ENCODE measurements at places on chromosomes 3 and 15.
A peak's percentile ranks its signal among the peaks of the same experiment; 100 is the strongest.

DNA sequence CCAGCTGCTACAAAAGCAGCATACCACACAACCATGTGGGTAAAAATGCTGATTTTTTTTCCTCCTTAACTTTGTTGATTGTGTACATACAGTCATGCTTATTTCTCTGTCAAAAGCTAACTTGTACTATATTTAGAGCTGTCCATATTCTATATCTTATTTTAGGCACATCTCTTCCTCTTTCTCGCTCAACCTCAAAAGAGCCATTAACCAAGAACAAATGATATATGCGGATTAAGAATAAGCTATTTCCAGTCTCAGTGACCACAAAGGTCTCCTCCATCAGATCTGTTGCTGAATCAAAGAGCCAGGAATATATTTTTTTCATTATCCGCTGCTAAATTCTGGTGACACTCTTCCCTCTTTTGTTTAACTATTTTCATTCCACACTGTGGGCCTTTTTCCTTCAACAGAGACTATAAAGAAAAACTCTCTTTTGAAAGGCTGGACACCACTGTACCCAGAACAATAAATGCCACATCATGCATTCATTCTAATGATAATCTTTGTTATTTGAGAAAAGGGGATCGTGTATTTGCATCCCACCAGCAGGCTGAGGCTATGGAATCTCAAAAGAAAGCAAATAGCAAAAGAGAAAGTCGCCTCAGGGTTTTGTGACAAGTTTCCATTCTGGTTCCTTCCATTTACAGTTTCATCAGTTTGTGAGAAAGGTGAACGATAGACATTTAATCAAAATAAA is 8.0 kb downstream of the TMEM212 start:
- H3K27me3 ChIP-seq = no peaks in the 10 kb centered on the region
- DNase-seq = no peak
- no peak overlapping the region for H3K27ac ChIP-seq
- H3K4me1 ChIP-seq = no peaks in the 10 kb centered on the region
- H3K36me3 ChIP-seq = no peaks in the 10 kb centered on the region
- H3K4me3 ChIP-seq = no peak overlapping the region

GRCh38 chr3:106688464-106688863 is 688.8 kb upstream of the CCDC54 start:
- H3K4me1 ChIP-seq = no peaks in the 10 kb centered on the region
- H3K36me3 ChIP-seq = no peaks in the 10 kb centered on the region
- H3K27ac ChIP-seq = no peak overlapping the region
- H3K4me3 ChIP-seq = no peak overlapping the region
- no peak for DNase-seq

GRCh38 chr15:60510006-60510405 is 31.1 kb upstream of the ICE2 start:
- no peak for DNase-seq
- no peak overlapping the region for H3K4me3 ChIP-seq
- peaks cover 43% of the 10 kb centered on the region for H3K36me3 ChIP-seq
- no peaks in the 10 kb centered on the region for H3K27me3 ChIP-seq
- H3K4me1 ChIP-seq = no peaks in the 10 kb centered on the region
- no peak overlapping the region for H3K27ac ChIP-seq

GRCh38 chr15:90987561-90988141 is 6.7 kb downstream of the PRC1 start:
- no peak overlapping the region for H3K27ac ChIP-seq
- DNase-seq = no peak
- no peaks in the 10 kb centered on the region for H3K4me1 ChIP-seq

DNA sequence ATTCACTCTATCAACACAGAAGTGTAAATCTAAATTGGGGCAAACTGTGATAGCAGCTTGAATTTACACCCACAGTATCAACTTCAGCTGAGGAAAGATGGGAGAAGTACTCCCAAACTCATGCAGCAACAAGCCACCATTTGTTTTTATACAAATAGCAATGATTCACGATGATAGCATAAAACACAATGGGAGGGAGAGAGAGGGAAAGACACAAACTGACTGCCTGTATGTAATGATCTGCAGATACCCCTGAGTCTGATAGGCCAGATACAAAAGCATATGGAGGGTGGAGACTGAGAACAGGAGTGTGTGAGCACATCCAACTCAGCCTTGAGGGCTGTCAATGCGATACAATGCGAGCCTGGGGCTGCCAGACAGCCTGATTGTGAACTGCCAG is 79.2 kb downstream of the CNTN3 start:
- no peak overlapping the region for H3K27ac ChIP-seq
- H3K4me3 ChIP-seq = no peak overlapping the region
- no peaks in the 10 kb centered on the region for H3K27me3 ChIP-seq
- H3K4me1 ChIP-seq = peaks cover 3% of the 10 kb centered on the region
- no peak for DNase-seq
- H3K36me3 ChIP-seq = no peaks in the 10 kb centered on the region

DNA sequence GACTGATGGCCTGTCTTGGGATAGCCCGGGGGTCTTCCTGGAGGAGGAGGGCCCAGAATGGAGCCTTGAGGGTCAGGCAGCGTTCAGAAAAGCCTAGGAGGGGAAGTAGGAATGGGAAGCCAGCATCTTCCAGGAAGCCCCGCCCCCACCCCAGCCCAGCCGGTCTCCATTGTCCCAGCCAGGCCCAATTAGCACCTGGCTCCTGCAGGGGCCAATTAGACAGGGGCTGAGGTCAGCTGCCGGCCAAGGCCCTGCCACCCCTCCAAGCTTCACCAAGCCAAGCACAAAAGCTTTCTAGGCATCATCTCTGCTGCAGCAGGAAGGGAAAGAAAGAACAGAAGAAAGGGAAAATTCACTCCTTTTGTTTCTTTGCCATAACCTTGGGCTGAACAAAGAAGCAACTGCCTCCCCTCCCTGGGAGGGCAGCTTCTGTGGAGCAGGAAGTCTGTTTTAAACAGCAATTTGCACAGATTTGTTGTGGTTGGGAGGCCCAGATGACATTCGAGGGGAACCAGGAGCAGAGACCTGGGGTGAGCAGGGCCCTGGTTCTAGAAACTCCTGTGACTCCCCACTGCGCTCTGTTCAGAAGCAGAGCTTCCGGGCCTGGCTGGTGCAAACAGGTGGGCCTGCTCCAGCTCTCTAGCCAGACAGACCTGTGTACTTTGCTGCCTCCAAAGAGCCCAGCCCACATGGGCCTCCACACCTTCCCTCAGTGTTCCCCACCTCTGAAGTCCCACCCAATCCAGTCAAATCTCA is 47.7 kb downstream of the CYP11A1 start:
- H3K4me3 ChIP-seq = no peak overlapping the region
- no peaks in the 10 kb centered on the region for H3K27me3 ChIP-seq
- H3K4me1 ChIP-seq = no peaks in the 10 kb centered on the region
- no peak overlapping the region for H3K27ac ChIP-seq
- no peak for DNase-seq
- no peaks in the 10 kb centered on the region for H3K36me3 ChIP-seq

DNA sequence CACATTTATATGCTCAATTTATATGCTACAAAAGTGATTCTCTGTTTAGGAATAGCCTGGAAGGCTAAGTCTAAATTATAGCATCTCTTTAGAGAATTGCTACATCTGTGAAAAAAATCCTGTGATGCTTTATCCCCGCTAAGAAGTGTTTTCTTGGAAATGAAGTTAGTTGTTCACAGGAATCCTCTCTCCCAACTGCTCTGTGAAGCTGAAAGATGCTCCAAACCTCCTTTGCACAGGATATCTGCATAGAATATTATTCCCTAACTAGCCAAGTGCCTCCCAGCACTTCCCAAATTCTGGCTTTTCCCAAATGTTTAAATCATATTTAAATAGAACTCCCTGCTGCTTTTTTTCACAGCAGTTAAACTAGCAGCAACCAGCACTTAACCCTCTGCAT is 132.2 kb downstream of the SRGAP3 start:
- no peak overlapping the region for H3K4me3 ChIP-seq
- H3K4me1 ChIP-seq = no peaks in the 10 kb centered on the region
- DNase-seq = no peak

DNA sequence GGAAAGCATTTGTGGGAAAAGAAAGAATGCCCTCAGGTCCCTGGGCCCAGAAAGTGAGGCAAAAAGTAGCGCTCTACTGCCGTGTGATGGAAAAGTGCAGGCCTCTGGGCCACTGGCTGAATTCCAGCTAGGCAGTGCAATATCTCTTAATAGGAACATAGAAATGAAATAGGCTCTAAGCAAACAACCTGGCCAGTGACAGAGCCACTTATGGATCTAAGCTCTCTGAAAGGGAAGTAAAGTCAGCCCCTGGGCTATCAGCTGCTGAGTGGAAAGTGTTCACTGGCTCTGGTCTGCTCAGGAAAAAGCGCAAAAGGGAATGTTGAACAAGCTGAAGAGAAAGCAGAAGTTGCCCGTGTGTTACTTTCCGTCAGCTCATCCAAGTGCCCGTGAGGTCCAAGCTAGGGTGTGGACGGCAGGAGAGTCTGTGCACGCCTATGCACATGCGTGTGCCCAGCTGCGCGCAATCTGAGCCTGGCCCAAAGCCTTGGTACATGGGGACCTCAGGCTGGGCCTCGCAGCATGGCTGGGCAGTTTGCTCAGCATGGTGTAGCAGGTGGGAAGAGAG is 74.0 kb upstream of the RAD18 start:
- DNase-seq = no peak
- H3K27me3 ChIP-seq = no peaks in the 10 kb centered on the region
- no peak overlapping the region for H3K4me3 ChIP-seq
- H3K36me3 ChIP-seq = no peaks in the 10 kb centered on the region
- H3K27ac ChIP-seq = no peak overlapping the region

- H3K27ac ChIP-seq = no peak overlapping the region
- H3K36me3 ChIP-seq = no peaks in the 10 kb centered on the region
- no peak for DNase-seq
- H3K4me1 ChIP-seq = peaks cover 33% of the 10 kb centered on the region
- H3K27me3 ChIP-seq = no peaks in the 10 kb centered on the region
These were observed 4.5 kb upstream of the ZXDC start for GRCh38 chr3:126480206-126480605.

GRCh38 chr15:72156928-72157327 is 38.7 kb downstream of the SENP8 start:
- H3K36me3 ChIP-seq = no peaks in the 10 kb centered on the region
- no peak for DNase-seq
- H3K4me3 ChIP-seq = no peak overlapping the region
- peaks cover 16% of the 10 kb centered on the region for H3K4me1 ChIP-seq

DNA sequence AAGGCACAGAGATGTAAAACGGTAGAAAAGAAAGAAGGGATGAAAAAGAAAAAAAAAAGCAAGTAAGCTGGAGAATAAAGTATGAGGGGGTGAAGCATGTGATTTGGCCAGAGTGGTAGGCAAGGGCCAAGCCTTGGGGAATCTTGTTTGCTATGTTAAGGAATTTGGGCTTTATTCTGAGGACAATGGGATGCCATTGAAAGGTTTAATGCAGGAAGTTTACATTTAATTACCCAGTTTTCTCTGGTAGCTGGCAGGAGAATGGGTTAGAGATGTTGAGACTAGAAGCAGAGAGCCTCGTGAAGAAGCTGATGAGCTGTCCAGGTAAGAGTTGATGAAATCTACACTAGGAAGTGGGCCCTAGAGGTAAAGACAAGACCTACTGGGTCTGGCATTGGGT is 455.9 kb downstream of the PDCD6IP start:
- H3K27me3 ChIP-seq = peaks cover 3% of the 10 kb centered on the region
- DNase-seq = no peak
- H3K27ac ChIP-seq = no peak overlapping the region
- H3K36me3 ChIP-seq = no peaks in the 10 kb centered on the region
- no peak overlapping the region for H3K4me3 ChIP-seq
- H3K4me1 ChIP-seq = no peaks in the 10 kb centered on the region

DNA sequence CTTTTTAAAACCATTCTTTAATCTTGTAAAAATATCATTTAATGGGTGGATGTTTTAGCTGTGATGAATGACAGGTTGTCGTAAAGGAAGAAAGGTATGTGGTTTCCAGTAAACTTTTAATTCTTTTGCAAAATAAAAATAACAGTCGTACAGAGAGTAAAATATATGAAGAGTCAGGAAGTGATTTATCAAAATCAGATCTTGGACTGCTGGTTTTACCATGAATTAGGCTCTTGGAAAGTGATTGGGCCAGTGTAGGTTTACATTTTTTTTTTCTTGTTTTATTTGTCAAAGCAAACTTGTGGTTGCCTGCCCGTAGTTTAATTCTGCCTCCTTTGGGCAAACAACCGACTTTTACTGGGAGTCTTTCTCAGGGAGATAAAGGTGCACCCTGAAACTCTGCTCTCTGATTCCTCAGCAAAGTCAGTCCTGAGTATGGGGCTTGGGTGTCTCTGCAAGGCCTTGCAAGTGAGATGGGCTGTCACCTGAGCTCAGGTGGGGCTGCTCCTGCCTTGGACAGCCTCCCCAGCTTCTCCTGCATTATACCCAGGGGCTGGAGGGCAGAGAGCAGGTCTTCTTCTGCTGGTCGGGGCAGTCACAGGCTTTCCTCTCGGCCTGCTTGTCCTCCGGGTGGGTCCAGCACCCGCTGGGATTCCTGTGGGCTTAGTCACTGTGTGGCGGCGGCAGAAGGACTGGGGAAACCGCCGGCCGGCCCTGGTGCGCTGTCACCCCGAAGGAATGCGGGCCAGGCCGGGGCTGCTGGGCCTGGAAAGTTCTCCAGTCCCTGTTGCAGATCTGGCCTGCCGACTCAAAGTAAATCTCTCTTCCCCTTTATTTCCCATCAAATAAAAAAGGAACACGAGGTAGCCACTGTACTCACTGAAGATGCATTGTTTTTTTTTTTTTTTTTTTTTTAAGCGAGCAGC is 79.0 kb downstream of the IGF1R start:
- no peaks in the 10 kb centered on the region for H3K27me3 ChIP-seq
- H3K27ac ChIP-seq = no peak overlapping the region
- no peak for DNase-seq
- H3K4me3 ChIP-seq = no peak overlapping the region
- no peaks in the 10 kb centered on the region for H3K36me3 ChIP-seq

DNA sequence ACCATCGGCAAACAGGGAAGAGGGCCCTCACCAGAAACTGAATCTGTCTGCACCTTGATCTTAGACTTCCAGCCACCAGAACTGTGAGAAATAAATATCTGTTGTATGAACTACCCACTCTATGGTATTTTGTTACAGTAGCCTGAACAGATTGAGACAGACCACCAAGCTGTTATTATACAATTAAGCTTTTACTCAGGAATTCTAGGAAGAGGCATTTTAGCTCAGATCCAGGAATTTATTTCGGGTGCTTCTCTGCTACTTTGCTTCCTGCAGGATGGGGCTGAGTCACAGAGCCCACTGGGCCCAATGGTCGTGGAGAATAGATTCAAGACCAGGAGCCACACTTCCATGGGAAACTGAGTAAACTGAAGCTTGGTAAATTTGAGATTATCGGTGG is 145.5 kb upstream of the PFN2 start:
- no peak overlapping the region for H3K4me3 ChIP-seq
- no peaks in the 10 kb centered on the region for H3K27me3 ChIP-seq
- DNase-seq = no peak
- no peak overlapping the region for H3K27ac ChIP-seq
- H3K4me1 ChIP-seq = no peaks in the 10 kb centered on the region

- peaks cover 8% of the 10 kb centered on the region for H3K27me3 ChIP-seq
- H3K36me3 ChIP-seq = no peaks in the 10 kb centered on the region
- DNase-seq = no peak
- no peak overlapping the region for H3K27ac ChIP-seq
- no peaks in the 10 kb centered on the region for H3K4me1 ChIP-seq
These were observed 4.9 kb downstream of the MUC4 start for GRCh38 chr3:195806916-195807231.

- no peaks in the 10 kb centered on the region for H3K27me3 ChIP-seq
- no peaks in the 10 kb centered on the region for H3K4me1 ChIP-seq
- DNase-seq = no peak
- no peaks in the 10 kb centered on the region for H3K36me3 ChIP-seq
- H3K4me3 ChIP-seq = no peak overlapping the region
These were observed 7.3 kb downstream of the TP63 start for GRCh38 chr3:189638276-189639031.

GRCh38 chr3:197456261-197457091 is 99.3 kb downstream of the BDH1 start:
- peak; percentile 66 for DNase-seq
- H3K4me1 ChIP-seq = peaks cover 2% of the 10 kb centered on the region
- H3K27me3 ChIP-seq = no peaks in the 10 kb centered on the region
- H3K27ac ChIP-seq = peak overlapping the region; percentile 84

Measured in liver (tissue), 10 donors.